HuH-7.5 (cell line): ENCODE measurements at places on chromosomes 7 and 10.

- DNase-seq = no peak
Measured at GRCh38 chr7:98826387-98826786, 43.4 kb downstream of the TMEM130 start.

- no peak for DNase-seq
Measured at GRCh38 chr7:51633596-51633995, 317.0 kb upstream of the COBL start.

DNA sequence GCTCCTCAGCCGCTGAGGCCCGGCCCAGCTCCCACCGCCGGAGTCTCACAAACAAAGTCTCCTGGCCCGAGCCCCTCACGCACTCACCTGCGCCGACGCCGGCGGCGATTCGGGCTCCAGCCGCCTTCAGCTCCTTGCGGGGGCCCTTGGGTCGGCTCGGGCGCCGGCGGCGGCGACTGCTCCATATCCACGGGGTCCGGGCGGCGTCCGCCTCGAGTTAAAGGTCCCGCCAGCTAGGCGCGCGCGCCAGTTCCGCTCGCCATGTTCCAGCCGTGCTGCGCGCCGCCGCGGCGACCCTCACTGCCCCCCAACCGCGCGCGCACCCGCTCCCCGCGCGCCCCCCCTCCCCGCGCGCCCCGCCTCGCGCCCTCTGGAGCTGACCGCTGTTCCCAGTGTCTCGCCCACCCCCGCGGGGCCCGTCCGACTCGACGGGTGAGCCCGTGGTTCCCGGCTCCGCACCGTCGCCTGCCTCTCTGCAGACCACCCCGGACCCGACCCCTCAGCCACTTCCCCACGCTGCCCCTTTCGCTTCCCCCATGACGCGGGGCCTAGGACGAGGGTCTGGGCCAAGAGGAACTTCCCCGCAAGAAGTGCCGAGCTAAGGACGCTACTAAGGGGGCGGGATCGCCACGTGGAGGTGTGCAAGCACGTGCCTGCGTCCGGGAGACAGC, 396.1 kb downstream of the ZNF33B start:
- DNase-seq = no peak

GRCh38 chr10:76719006-76719405, 918.6 kb downstream of the KCNMA1 start:
- DNase-seq = no peak

GRCh38 chr10:12944931-12945330, 56.6 kb downstream of the CCDC3 start:
- no peak for DNase-seq

GRCh38 chr7:51316666-51317581, at the start of gene COBL:
Gene COBL (minus strand): TSS chr7:51316809. CDS start chr7:51316633, 176 bp downstream.
- peak; percentile 54 for DNase-seq

DNA sequence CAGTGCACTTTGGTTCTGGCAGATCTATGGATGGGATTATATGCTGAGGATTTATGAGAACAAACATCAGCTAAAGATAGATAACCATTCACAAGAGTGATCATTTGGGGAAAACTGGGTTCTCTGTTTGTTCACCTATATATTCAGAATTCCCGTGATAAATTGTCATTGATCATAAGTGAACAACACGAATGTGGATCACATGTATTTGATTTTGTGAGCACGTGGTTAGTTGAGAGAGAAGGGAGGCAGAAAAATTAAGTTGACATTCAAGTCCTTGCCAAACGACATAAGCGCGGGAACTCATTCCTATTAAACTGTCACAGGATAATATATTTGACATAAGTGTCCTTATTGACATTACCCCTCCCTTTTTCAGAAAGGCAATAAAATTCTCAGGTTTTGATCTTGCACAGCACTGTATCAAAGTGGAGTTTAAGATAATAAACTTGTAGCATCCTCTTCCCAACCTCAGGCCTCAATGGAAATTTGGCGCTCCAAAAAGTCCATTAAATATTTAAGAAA, 64.9 kb upstream of the MYO3A start:
- DNase-seq = no peak

GRCh38 chr10:73576178-73576889, 14.8 kb downstream of the USP54 start:
- no peak for DNase-seq

DNA sequence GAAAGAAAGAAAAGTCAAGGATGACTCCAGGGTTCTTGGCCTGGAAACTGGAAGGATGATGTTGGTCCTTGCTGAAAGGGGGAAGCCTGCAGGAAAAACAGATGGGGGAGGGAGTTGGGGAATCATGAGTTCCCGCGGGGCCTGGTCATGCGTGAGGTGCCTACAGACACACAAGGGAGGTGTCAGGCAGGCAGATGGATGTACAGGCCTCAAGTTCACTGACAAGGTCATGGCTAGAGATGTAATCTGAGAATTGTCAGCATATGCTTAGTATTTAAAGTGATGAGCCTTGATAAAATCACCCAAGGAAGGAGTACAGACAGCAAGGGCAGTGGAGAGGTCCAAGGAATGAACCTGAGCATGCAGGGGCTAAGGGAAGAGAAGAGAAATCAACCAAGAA, 46.8 kb downstream of the DLG5 start:
- no peak for DNase-seq

DNA sequence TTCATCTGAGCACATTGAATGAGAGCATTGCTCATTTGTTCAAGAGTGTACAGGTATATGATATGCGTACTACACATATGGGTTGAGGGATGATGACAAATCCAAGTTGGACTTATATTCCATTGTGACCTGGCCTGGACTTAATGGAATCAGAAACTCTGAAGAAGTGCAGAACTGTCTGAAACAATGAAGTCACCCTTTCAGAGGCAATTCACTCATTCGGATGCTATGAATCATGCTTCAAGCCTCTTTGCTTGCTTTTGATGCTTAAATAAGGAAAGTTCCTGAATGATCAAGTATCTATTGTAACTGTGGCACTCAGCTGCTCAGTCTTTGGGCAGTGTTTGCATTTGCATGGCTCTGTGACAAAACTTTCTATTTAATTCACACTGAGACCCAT, 93.4 kb downstream of the ZNF365 start:
- no peak for DNase-seq

GRCh38 chr7:130838738-130839137, 104.7 kb upstream of the KLF14 start:
- DNase-seq = no peak
